Cardiac atrium fibroblast (primary cell): ENCODE measurements at places on chromosomes 13 and 19. TPM values are rescaled to one million over a fixed set of nuclear protein-coding genes. Genes with fewer than 3 reads are reported as not detected.

SULT2B1 gene
- total RNA-seq: not detected in 2 replicates

KLK3 gene
- not detected in 2 replicates for total RNA-seq

F10 gene
- 7.2 and 13.0 TPM in 2 replicates for total RNA-seq

LCP1 gene
- 0.36 and 11.7 TPM in 2 replicates for total RNA-seq

TEX101 gene
- not detected in 2 replicates for total RNA-seq

ZNF850 gene
- 2.3 and 2.8 TPM in 2 replicates for total RNA-seq

EPS8L1 gene
- 0.90 and 4.9 TPM in 2 replicates for total RNA-seq

TLE2 gene
- 20.1 and 49.1 TPM in 2 replicates for total RNA-seq

F2RL3 gene
- 1.3 TPM in 1 of 2 replicates, not detected in the other for total RNA-seq

TUBB4A gene
- not detected in 2 replicates for total RNA-seq

CFD gene
- total RNA-seq: 70.6 and 164 TPM in 2 replicates

SIAH3 gene
- total RNA-seq: not detected in 2 replicates

FFAR3 gene
- not detected in 2 replicates for total RNA-seq

MAG gene
- total RNA-seq: not detected in 2 replicates

CERS1 gene
- total RNA-seq: 1.6 and 3.6 TPM in 2 replicates

VRK3 gene
- total RNA-seq: 20.4 and 28.2 TPM in 2 replicates

ZBTB32 gene
- not detected in 2 replicates for total RNA-seq

COX7A1 gene
- 29.1 and 35.2 TPM in 2 replicates for total RNA-seq

PLK5 gene
- not detected in 2 replicates for total RNA-seq
